IMR-90 (cell line): ENCODE measurements at places on chromosomes 2 and 18.

- peak; percentile 35 for DNase-seq
These were observed 439.2 kb downstream of the PARD3B start for GRCh38 chr2:204984518-204984917.

- peak; percentile 92 for DNase-seq
These were observed 67.2 kb downstream of the SLC8A1 start for GRCh38 chr2:40384714-40385113.

GRCh38 chr2:219592736-219593135 lies 4.9 kb upstream of the STK11IP start:
- no peak for DNase-seq

GRCh38 chr2:224278531-224278930 lies 123.4 kb downstream of the FAM124B start:
- DNase-seq: peak; percentile 33

- no peak for DNase-seq
These were observed 886.7 kb downstream of the SUCLG1 start for GRCh38 chr2:83572400-83572799.

DNA sequence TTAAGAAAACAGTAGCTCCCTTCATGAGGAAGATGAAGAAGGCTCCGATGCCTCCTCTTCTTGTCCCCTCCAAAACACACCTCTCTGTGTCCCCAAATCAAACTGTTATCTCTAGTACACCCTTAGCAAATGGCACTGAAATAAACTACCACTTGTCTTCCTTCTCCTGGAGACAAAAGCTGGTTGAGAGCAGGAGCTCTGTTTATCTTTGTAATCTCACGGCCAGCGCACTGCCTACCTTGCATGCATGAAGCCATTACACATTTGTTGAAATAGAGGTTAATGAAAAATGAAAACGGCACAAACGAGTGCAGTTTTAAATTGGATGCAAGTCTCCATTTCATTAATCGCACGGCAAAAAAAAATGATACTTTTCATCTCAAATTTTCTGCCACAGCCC lies 113.7 kb downstream of the EPB41L3 start:
- no peak for DNase-seq

- DNase-seq: peak; percentile 20
These were observed 20.8 kb downstream of the DBI start for GRCh38 chr2:119387381-119388129.

- no peak for DNase-seq
These were observed 656 bp downstream of the UNC80 start for GRCh38 chr2:209772290-209772685.

GRCh38 chr2:45570671-45571334 lies 40.3 kb downstream of the SRBD1 start:
- peak; percentile 32 for DNase-seq

DNA sequence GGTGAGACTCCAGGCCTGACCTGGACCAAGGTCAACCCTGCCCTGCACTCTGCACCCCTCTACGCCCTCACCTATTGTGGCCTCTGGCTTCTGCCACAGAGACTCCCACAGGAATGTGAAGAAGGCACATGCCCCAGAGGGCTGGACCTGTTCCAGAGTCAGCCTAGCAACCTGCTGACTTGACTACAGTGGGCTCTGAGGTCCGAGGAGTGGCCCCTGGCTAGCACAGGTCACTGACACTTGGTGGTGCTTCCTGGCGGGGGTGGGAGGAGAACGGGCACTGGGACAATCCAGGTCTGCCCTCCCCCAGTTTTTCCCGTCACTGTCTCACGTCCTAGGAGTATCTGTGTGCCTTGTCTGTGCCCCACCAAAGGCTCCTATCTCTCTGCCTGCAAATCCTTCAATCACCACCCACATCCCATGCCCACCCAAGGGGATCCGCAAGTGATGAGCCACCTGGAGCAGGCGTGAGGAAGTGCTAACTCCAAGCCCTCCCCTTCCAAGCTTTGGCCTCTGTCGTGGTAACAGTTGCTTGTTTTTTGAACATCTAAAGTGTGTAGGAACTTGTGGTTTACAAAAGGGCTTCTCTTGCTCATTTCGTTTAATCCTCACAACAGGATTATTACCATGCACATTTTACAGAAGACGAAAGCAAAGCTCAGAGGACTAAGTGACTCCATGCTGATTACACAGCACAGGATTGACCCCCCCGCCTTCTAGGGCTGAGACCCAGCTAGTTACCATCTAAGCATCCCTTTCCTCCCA lies 86.2 kb downstream of the MCFD2 start:
- DNase-seq: no peak

DNA sequence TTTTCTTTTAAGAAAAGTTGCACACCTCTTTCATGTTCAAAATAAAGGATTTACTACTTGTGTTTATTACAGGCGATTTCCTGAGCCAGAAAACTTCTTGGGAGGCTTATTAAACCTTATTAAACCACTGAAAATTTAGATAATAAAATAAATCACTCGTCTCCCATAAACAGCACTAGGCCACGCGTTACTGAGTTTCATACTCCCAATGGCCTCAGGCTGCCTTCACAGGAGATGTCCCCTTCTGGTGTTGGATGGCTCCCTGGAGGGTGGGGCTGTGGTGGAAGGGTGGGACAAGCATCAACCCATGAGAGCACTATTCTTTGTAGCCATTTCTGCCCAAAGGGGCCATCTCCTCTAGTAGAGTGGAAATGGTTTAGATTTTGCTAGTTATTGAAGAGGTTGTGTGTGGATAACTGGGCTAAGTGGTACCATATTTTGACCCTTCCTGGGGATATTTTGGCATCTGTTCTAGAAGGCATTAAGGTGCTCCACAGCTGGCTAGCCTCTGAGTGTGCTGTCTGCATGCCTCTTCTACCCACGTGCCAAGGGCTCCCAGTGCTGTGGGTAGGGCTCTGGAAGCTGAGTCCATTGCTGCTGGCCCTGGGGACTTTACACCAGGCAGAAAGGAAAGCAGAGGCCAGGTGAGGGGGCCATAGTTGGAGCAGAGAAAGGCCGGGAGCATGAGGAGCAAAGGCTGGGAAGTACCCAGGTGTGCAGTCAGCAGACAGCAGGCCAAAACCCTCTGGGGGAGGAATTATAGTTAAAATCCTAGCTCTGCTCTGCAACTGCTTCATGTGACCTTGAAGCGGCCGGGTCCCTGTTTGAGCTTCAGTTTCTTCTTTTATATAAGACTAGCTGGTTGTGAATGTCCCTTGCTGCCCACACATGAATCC lies 121.7 kb upstream of the SMAD2 start:
- no peak for DNase-seq

GRCh38 chr18:31658670-31659575 lies 25.5 kb downstream of the B4GALT6 start:
- DNase-seq: no peak

GRCh38 chr18:57802213-57803102 lies 657 bp downstream of the ATP8B1 start:
- no peak for DNase-seq

GRCh38 chr2:27489118-27489497 lies 435 bp downstream of the IFT172 start:
- peak; percentile 21 for DNase-seq

DNA sequence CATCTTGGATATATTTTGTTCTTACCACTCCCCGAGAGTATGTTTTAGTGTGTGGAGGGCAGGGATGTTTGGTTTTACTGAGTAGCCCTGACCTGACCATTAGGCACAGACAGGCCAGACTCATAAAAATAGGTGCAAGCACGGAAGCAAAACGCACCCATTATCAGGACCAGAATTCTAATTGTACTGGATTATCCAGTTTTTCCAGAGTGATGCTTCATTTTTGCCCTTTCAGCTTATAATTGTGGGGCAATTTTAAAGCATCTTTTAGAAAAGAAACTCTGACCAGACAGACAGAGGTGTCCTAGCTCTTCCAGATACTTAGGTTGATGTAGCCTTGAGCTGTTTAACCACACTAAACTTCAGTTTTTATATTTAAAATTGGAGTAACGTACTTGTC lies 4.4 kb downstream of the NCOA1 start:
- no peak for DNase-seq

GRCh38 chr18:13267431-13267873 lies 48.9 kb downstream of the LDLRAD4 start:
- DNase-seq: no peak

- no peak for DNase-seq
These were observed 36.6 kb downstream of the KCNS3 start for GRCh38 chr2:17915099-17915498.

- no peak for DNase-seq
These were observed 238.4 kb upstream of the HS6ST1 start for GRCh38 chr2:128557069-128557468.

GRCh38 chr2:26193578-26194231 lies 20.8 kb downstream of the GAREM2 start:
- peak; percentile 62 for DNase-seq

DNA sequence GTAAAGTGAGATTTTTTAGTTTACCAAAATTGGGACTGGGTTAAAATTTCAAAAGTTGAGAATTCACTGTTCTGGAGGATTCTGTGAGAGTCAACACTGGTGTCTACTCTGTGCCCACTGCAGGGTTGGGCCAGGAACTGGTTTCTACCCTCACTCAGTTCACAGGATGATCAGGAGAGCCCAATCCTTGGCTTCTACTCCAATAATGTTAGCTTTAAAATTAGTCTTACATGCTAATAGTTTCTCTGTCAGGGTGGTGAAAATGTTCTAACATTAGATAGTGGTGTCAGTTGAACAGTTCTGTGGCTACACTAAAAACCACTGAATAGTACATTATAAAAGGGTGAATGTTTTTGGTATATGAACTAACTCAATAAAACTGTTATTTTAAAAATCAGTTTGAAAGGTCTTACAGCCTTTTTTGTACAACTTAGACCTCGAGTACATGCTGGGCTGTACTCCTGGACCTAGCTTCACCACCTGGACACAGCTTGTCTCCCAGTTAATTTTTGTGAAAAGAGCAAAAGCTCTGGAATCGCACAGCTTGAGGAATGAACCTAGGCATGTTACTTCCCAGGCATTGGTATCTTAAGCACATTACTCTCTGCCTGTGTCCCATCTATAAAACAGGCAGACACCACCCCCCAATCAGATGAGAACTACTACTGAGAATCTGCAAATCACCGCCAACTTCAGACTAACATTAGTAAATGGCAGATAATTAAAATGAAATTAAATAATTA lies 44.4 kb downstream of the ACVR1 start:
- DNase-seq: no peak

- DNase-seq: peak; percentile 65
These were observed 66.5 kb downstream of the USP37 start for GRCh38 chr2:218501665-218502064.

DNA sequence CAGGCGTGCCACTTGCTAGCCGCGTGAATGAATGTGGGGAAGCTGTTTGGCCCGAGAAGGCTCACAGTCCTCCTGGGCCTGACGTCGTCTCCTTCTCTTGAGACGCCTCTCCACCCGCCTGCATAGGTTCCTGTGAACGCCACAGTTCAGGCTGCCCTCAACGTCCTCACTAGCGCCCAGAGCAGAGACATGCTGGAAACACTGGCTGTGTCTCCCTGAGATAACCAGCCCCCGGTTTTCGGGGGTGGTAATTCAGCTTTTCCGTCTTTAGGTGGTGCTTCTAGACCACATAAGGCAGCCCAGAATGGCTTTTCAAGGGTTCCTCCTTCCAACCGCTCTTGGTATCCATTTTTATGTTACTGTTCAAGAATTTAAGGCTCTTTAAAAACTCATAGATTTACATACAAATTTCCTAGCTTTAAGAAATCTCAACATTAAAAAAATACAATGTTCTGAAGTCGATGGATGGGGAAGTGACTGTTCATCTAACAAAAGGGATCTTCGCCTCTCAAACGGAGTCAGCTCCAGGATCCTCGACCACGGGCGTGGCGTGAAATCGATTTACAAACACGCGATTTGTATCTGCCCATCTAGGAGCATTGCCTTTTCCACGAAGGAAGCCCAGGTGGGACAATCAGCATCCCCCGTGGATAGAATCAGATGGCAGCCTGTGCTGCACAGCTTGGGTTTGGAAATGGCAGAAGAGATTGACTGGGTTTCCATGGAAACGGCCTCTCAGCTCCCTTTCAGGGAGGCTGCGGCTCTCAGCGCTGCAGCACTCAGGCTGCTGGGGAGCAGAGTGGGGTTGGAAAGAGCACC lies 110.6 kb upstream of the PXDN start:
- DNase-seq: peak; percentile 11

GRCh38 chr2:25160376-25160775 lies 8.0 kb downstream of the POMC start:
- no peak for DNase-seq

DNA sequence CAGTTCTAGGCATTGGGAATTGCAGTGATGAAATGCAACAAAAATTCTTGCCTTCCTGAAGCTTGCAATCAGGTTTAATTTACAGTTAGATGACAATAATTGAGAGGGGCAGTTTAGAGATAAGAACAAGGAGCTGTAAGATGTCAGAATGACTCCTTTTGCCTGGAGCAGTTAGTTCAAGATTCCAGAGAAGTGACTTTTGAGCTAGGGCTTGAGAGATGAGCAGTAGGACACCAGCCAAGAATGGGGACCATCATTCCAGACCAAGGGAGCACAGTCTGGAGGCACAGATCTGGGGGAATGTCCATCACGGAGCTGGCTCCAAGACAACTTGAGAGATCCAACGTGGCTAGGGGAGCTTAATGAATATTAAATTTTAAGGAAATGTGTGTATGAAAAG lies 26.8 kb downstream of the CACNB4 start:
- DNase-seq: no peak

DNA sequence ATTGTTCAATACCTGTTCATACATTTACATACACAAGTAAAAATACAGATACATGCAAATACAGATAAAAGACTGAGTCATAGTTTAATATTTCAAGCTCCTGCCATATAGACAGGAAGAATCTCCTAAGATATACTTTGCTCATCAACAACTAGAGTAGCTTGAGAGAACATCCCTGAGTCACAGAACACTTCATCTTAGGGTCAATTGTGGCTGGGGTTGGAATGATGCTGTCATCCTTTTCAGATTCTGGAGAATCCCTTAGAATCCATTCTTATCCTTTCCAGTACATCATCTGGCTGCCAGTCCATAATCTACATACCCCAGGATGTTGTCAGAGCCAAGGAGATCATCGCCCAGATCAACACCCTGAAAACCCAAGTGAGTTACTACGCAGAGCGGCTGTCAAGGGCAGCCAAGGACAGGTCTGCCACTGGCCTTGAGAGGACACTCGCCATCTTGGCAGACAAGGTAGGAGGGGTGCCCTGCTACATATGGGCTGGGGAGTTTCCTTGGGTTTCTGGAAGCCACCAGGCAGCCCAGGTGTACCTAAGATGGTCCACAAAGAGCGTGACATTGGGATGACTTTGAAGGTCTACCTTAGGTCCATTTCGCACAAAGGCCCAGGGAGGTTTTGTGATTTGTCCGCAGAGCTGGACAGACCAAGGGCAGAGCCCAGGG lies 55.7 kb downstream of the COA5 start:
- peak; percentile 94 for DNase-seq

- peak; percentile 66 for DNase-seq
These were observed 9.8 kb downstream of the MALL start for GRCh38 chr2:110105608-110106467.

DNA sequence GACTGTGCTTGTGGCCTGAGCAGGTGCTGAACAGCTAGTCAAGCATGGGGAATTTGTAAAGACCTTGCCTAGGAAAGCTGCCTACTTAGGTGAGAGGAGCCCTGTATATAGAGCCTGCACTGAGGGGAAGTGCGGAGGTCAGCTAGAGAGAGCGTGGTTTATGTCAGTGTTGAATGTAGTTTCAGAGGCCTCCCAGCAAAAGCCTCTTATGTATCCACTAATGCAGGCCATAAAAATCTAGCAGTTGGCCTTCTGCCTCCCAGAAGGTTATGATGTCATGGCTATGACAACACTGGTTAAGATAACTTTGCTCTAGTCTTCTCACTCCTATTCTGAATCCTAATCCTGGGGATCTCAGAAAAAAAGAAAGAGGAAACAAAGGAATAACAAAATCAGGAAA lies 88.9 kb downstream of the ASXL3 start:
- no peak for DNase-seq

GRCh38 chr2:16962505-16962904 lies 296.9 kb upstream of the CYRIA start:
- DNase-seq: no peak

- DNase-seq: peak; percentile 73
These were observed 19.5 kb downstream of the WIPF1 start for GRCh38 chr2:174577967-174578589.
